ENCODE measurements at places on chromosomes 2 and 18. TPM values are rescaled to one million over a fixed set of nuclear protein-coding genes. Genes with fewer than 3 reads are reported as not detected.

CELF4 gene
- 3.0 TPM for total RNA-seq

C2orf42 gene
- 12.5 TPM for total RNA-seq

DNA sequence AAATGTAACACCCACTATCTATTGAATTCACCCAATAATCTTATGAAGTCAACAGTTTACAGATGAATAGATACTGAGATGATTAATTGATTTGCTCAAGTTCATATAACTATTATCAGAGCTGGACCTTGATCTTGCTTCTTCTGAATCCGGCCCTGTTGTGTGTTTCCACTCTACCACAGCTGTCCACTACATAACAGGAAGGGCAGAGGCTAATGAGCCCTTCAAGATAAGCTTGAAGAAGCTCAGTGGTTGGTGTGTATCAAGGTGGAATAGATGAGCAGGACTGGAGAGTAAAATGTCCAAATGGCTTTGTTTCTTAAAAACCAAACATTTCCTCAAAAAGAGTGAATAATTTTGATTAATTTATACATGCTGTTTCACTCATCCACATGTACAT lies 56.4 kb upstream of the ITGB6 start:
- H3K27me3 ChIP-seq: no peaks in the 10 kb centered on the region
- DNase-seq: no peak
- H3K27ac ChIP-seq: no peak overlapping the region
- H3K4me3 ChIP-seq: no peak overlapping the region
- no peaks in the 10 kb centered on the region for H3K36me3 ChIP-seq
- peaks cover 34% of the 10 kb centered on the region for H3K4me1 ChIP-seq

GRCh38 chr2:165245081-165245793 lies 6.0 kb downstream of the SCN2A start:
- no peak for DNase-seq
- no peaks in the 10 kb centered on the region for H3K36me3 ChIP-seq
- no peaks in the 10 kb centered on the region for H3K4me1 ChIP-seq
- no peak overlapping the region for H3K27ac ChIP-seq
- no peak overlapping the region for H3K4me3 ChIP-seq

DNA sequence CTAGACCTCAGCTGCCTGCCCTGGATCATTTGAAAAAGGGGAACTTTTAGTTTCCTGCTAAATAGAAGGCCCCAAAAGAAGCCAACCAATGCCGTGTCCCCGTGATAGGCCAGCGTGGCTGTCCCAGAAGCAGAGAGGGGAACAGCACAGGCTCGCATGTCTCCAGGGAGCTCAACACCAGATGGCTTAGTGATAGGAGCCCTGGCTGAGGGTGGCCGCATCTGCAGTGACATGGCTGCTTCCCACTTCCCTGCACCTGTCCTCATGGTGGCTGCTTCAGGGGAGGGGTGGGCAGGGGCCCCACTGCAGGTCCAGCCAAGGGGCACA lies 79.6 kb downstream of the MBP start:
- H3K27ac ChIP-seq: peak overlapping the region; percentile 5
- no peak overlapping the region for H3K4me3 ChIP-seq
- H3K4me1 ChIP-seq: peaks cover 9% of the 10 kb centered on the region
- H3K36me3 ChIP-seq: no peaks in the 10 kb centered on the region
- DNase-seq: no peak
- H3K27me3 ChIP-seq: no peaks in the 10 kb centered on the region

Data from pancreas (tissue), 10 donors.